ENCODE measurements at places on chromosomes 2 and 18. TPM values are rescaled to one million over a fixed set of nuclear protein-coding genes. Genes with fewer than 3 reads are reported as not detected.

TUBB6 gene
- 1.9 TPM for total RNA-seq

SGPP2 gene
- 0.38 TPM for total RNA-seq

STPG4 gene
- total RNA-seq = 0.48 TPM

ZNF407 gene
- 16.7 TPM for total RNA-seq

PLCD4 gene
- 0.38 TPM for total RNA-seq

CREG2 gene
- 0.43 TPM for total RNA-seq

LOXHD1 gene
- 0.02 TPM for total RNA-seq

EVA1A gene
- not detected for total RNA-seq

ASAP2 gene
- 0.34 TPM for total RNA-seq

DSG1 gene
- total RNA-seq = not detected

FNDC4 gene
- total RNA-seq = 0.22 TPM

AP1S3 gene
- total RNA-seq = 5.9 TPM

PROKR1 gene
- not detected for total RNA-seq

BMP10 gene
- not detected for total RNA-seq

UGT1A3 gene
- not detected for total RNA-seq

MATN3 gene
- total RNA-seq = not detected

CCDC74A gene
- 3.8 TPM for total RNA-seq

IL36G gene
- not detected for total RNA-seq

EML6 gene
- total RNA-seq = 1.2 TPM

CNGA3 gene
- total RNA-seq = not detected

C1GALT1C1L gene
- not detected for total RNA-seq

DSEL gene
- 0.07 TPM for total RNA-seq

REG3A gene
- not detected for total RNA-seq

EIF2AK2 gene
- 34.8 TPM for total RNA-seq

FRZB gene
- not detected for total RNA-seq

OTOF gene
- total RNA-seq = 0.96 TPM

RBM44 gene
- total RNA-seq = 0.72 TPM

ANKRD30B gene
- not detected for total RNA-seq

SCYGR4 gene
- total RNA-seq = not detected

UGT1A8 gene
- not detected for total RNA-seq

OTOS gene
- total RNA-seq = not detected

ARHGAP28 gene
- not detected for total RNA-seq

ADRA2B gene
- 0.13 TPM for total RNA-seq

POTEI gene
- total RNA-seq = not detected

CABYR gene
- 1.1 TPM for total RNA-seq

KCNIP3 gene
- total RNA-seq = not detected

NCKAP5 gene
- not detected for total RNA-seq

LRP2 gene
- total RNA-seq = 0.02 TPM

TFPI gene
- total RNA-seq = not detected

EIPR1 gene
- total RNA-seq = 33.7 TPM

IL36RN gene
- total RNA-seq = not detected

Data from activated naive CD4-positive, alpha-beta T cell treated with anti-CD3 and anti-CD28 coated beads, Interleukin-2, amount 10 ng/mL, durations not matched to agents 5 hours and 36 hours (primary cell).